Osteoblast (primary cell): ENCODE measurements at places on chromosomes 3 and 15. TPM values are rescaled to one million over a fixed set of nuclear protein-coding genes. Genes with fewer than 3 reads are reported as not detected.
A peak's percentile ranks its signal among the peaks of the same experiment; 100 is the strongest.

The LPP gene
- 73.4 and 77.4 TPM in 2 replicates for total RNA-seq

DNA sequence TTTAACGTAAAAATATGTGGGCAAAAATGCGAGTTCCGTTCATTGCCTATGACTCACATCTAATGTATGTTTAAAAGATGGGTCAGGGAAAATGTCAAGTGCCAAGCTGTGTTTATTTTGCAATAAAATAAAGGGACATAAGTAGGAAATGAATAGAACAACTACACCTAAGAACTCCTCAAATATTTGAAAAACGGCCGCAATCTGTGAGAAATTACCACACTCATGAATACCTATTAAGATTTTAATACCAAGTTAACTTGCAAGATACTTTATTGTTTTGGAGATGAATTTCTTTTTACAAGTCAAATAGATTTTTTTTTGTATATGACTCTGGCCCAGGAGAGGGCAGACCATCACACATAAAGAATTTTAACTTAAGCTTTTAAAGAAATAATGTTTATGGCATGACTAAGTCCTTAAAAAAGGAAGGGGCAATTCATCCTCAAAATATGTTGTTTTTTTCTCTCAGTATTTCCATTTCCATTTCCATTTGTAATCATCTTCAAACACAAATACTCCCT is 152.7 kb downstream of the SUCNR1 start:
- no peak for DNase-seq

DNA sequence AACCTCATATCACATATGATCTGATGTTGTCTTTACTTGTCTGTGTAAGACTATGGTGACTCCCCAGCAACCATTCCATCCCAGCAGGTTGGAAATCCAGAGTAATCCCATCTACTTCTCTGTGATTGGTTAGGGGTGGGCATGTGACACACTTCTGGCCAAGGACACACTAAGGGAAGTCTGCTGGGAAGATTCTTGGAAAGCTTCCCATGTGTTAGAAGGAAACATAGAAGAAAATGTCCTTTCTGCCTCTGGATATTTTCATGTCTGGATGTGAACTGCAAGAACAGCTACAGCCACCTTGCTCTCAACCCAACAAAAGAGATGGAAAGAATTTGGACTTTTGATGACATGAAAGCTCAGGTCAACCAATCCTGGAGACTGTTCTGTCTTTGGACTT is 2.6 kb upstream of the UBE2Q2 start:
- DNase-seq = peak; percentile 78

DNA sequence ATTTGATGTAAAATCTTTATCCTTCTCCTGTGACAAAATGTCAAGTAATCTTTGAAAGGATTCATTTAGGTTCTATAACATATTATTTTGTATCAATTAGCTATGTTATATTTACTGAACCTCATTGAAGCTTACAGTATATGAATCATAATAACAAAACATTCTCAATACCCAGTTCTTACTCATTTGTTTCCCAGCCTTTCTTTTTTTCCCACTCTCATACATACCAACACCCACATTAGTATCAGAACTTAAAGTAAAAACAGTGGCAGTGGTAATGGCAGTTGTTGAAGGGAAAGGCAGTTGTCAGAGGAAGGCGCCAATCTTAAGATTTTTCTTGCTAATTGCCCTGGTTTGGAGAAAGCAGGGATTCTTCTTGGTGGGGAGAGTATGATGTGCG is 33.2 kb upstream of the TRPC1 start:
- no peak for DNase-seq

DNA sequence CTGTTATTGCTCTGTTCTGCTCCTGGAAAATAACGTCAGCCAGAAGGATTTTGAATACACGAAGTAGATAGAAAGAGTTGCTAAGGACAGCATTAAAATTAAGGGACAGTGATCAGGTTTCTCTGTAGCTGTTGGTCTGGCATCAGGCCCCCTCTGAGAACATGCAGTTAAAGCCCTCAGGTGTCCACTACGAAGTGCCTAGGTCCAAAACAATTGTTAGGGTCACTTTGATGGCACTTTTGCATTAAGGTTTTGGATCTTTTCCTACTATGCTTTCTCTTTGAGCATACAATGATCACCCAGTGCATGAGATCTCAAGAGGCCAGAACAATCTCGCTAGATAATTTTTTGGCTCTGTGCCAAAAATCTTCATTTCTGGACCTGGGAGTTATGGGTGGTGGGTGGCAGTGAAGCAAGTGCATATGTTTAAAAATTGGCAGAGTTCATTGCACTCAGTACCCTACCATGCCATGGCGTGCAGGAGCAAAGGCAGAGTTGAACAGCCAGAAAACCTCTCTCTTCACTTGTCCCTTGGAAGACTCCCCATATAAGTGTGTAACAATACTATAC is 797.6 kb downstream of the ROBO2 start:
- DNase-seq = no peak

- no peak for DNase-seq
Measured at GRCh38 chr15:71596672-71597071, 213.7 kb upstream of the NR2E3 start.

DNA sequence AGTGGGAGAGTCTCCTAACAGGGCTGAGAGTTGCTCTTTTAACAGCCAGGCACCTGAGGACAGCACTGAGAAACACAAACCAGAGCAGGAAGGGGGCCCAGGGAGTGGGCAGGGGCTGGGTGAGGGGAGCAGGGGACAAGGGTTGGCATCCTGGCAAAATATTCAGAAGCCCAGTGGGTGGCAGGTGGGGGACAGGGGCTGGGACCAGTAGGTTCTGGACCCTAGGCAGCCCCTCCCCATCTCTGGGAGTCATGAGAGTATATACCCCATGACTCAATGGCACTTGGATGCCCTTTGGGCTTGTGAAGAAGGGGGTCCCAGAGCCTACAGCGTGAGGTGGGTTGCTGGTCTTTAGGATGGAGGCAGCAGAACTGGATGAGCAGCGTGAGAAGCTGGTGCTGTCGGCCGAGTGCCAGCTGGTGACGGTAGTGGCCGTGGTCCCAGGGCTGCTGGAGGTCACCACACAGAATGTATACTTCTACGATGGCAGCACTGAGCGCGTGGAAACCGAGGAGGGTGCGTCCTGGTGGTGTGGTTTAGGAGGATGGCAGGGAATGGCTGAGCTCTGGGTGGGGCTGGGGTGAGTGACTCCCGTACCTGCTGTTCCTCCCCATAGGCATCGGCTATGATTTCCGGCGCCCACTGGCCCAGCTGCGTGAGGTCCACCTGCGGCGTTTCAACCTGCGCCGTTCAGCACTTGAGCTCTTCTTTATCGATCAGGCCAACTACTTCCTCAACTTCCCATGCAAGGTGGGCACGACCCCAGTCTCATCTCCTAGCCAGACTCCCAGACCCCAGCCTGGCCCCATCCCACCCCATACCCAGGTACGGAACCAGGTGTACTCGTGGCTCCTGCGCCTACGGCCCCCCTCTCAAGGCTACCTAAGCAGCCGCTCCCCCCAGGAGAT is 24.2 kb downstream of the NBEAL2 start:
- peak; percentile 80 for DNase-seq
